ENCODE measurements at places on chromosomes 2 and 18.

GRCh38 chr2:102279391-102279735 lies 32.0 kb upstream of the IL1RL1 start:
- DNase-seq, result no peak

- no peak for DNase-seq
These were observed 346.1 kb downstream of the CYP26B1 start for GRCh38 chr2:71801556-71801955.

GRCh38 chr2:66874411-66874810 lies 439.5 kb downstream of the MEIS1 start:
- no peak for DNase-seq

GRCh38 chr2:61042807-61043206 lies 22.9 kb upstream of the SANBR start:
- DNase-seq, result no peak

DNA sequence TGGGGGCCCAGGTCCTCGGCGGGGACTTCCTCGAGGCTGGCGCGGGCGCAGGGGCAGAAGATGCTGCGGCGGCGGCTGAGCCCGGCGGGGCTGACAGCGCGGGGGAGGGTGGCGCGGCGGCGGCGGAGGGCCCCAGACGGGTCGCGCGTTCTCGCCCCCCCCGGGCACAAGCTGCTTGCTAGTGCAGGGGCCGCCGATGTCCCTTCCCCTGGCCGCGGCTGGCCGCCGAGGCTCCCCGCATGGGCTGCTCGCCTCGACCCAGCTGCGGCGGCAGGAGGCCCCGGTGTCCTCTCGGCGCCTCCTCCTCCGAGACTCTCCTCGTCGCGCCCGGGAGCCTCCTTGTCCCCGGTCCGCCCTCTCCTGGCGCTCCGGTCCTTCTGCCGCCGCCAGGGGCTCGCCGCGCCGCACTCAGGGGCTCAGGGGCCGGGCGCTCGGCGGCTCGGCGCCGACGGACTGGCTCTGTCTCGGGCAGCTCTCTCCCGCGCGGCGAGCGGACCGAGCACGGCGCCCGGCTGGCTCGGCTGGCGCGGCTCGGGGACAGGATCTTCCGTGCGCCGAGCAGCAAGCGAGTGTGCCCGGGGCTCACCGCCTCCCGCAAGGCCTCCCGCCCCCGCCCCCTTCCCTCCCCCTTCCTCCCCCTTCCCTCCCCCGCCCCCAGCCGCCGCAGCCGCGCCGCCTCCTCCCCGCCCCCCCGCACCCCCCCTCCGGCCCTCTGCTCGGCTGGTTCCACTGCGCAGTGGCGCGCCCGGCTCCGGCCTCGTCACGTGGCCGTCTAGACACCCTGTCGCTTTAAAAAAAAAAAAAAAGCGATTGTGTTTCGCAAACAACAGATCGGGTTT lies 902 bp upstream of the SMAD7 start:
- DNase-seq, result peak; percentile 83

GRCh38 chr2:197675711-197676188 lies 363 bp upstream of the RFTN2 start:
- no peak for DNase-seq

DNA sequence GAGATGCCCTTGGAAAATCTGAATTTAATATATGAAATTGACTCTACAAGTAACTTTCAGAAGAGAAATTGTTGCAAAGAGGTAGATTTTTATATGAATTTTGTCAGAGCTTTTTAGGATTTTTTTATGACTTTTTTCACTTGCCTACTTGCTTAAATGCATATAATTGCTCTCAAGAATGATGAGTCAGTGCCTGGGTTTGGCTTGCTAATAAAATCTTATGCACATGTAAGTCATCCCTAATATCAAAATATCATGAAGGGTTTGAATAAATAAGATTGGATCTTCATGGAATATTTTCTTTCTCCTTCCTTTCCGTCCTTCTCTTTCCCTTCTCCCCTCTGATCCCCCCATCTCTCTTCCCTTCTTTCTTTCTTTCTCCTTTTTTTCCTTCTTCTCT lies 354.1 kb downstream of the TXNL1 start:
- DNase-seq, result no peak

DNA sequence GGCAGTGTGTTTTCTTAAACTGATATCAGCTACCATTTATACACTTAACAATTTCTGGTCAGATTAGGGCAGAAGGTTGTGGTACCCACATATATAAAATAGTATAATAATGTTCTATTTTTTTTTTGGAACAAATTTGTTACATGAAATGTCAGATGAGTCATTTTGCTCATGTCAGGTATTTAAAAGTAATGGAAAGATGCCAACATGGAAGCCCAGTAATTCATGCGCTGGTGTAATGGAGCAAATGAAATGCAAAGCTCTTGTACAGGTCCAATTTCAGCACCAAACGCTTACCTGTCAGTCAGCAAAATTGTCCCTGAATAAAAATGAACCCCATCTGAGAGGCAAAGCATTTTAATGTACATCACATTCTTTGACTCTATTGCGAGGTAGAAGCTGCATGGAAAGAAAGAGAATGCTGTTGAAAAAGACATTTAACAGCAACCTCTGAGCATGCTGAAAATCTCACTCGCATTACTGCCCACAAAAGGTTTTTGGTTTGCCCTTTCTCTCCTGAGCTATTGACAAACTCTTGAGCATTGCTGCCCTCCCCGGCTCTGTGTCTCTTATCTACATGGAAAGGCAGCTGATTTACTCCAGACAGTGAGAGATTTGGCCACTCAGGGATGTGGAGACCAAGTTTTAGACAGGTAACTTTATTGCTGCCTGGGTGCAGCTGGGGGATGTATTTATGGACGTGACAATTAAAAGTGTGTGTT lies 217.5 kb downstream of the CAMKMT start:
- DNase-seq, result peak; percentile 26

- DNase-seq, result no peak
These were observed 125.6 kb upstream of the CELF4 start for GRCh38 chr18:37691162-37691561.

- DNase-seq, result no peak
These were observed 14.3 kb upstream of the TRIB2 start for GRCh38 chr2:12702168-12703121.

GRCh38 chr2:206031162-206031784 lies 54.7 kb downstream of the INO80D start:
- no peak for DNase-seq

GRCh38 chr2:105121434-105121833 lies 83.6 kb downstream of the MRPS9 start:
- no peak for DNase-seq

GRCh38 chr18:44748582-44748981 lies 67.9 kb downstream of the SETBP1 start:
- DNase-seq, result no peak

DNA sequence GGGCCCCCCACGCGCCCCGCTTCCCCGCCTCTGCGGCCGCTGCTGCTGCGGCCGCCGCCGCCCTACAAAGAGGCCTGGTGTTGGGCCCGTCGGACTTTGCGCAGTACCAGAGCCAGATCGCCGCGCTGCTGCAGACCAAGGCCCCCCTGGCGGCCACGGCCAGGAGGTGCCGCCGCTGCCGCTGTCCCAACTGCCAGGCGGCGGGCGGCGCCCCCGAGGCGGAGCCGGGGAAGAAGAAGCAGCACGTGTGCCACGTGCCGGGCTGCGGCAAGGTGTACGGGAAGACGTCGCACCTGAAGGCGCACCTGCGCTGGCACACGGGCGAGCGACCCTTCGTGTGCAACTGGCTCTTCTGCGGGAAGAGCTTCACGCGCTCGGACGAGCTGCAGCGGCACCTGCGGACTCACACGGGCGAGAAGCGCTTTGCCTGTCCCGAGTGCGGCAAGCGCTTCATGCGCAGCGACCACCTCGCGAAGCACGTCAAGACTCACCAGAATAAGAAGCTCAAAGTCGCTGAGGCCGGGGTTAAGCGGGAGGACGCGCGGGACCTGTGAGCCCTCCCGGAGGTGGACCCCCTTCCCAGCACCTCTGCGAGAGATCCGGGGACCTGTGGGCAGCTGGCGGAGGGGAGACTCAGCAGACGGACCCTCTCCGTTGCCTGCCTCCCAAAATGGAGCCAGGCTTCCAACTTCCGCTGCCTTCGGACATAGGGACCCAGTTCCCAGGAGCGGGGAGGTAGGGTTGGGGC lies 1.9 kb downstream of the SP5 start:
- no peak for DNase-seq

GRCh38 chr18:32961538-32961937 lies 188.7 kb upstream of the KLHL14 start:
- DNase-seq, result no peak

DNA sequence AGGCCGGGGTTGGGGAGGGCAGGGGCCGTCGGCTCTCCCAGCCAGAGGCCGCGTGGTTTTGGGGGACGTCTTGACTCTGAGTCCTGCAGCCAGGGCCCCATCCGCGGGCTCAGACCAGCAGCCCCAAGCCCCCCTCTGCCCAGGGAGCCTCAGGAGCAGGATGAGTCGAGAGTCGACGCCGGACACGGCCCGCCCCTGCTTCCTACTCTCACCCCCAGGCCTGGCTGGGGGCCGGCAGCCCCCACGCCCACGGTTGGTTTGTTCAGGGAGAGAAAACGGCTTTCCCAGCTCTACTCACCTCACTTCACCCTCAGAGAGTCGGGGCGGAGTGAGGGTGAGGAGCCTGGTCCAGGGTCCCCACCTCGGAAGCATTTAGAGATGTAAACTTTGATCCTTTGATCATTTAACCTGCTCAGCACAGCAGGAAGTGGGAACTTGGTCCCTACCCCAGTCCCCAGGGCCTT lies 6.9 kb downstream of the SNORC start:
- no peak for DNase-seq

GRCh38 chr2:146226077-146226476 lies 1618.8 kb upstream of the ACVR2A start:
- no peak for DNase-seq

DNA sequence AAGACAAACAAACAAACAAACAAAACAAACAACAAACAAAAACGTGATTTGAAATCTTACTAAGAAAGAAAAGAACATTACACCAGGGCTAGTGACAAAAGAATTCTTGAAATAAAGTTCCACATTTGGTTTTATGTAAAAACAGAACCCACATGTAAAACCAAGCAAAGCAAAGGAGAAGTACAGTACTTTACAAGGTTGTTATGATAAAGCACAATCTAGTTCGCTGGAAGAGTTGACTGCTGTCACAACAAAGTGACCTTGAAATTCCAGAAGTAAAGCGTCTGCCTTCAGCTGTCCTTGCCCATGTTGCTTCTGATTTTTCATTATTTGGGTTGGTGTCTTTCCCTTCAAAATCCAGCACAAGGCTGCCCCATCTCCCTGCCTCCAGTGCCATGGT lies 94.8 kb upstream of the CYRIA start:
- DNase-seq, result no peak

DNA sequence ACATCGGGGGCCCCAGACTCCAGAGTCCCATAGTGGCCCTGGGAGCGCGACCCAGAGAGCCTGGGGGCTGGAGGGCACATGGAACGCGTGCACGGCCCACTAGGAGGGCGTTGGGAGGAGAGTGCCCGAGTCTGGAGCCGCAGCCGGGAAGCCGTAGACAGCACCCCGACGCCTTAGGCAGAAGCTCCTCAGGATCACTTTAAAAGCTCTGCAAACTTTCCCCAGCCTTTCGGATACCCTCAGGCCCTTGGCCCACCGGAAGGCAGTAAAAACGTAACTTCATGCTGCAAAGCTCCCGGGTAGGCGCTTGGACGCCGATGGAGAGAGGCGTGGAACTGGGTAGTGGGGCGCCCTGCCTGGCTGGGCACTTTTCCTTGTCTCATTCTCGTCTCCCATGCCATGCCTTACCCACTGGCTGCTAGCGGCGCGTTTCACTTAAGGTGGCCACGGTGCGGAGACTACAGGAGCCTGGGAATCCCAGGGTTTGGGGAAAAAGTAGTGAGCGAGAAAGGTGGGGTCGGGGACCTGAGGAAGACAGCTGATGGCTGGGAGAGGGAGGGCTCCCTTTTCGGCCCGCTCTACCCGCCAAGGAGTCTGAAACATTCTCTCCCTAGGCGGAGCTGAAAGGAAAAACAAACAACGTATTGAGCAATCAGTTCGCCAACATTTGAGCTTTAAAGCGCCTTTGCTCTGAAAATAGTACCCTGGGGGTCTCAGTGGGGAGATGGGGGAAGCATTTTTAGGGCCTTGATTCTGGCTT lies 141.8 kb downstream of the MEIS1 start:
- no peak for DNase-seq

- no peak for DNase-seq
These were observed 110.9 kb upstream of the CCDC150 start for GRCh38 chr2:196528486-196529223.

DNA sequence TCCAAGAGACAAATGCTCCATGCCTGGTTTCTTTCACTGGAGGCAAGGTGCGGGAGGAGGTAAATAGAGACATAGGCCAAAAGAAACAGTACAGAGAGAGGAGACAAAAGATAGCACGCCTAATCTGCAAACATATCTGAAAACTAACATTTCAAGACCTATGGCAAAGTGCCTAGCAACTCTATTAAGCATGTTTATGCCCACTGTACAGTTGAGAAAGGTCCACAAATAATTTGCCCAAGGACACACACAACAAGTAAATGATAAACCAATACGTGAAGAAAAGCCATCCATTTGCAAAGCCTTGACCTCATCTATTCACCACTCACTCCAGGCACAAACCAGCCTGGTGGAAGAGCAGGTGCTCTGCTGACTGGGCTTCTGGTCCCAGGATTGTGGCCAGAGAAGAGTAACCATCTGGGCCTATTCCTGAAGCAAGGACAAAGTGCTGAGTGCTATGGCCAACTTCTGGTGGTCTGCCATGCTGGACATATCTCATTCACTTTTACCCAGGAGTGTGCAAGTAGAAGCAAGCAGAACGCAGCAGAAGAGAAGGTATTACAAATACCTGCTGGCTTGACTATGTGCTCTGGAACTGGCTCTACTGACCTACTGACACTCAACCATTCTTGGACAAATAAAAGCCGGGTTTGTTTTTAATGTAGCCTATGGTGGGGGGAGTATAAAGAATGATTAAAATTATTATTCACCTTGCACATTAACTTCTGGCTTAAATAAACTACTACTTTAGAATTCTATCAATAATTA lies 25.3 kb downstream of the TMEM131 start:
- no peak for DNase-seq
